Stimulated activated CD8-positive, alpha-beta memory T cell treated with anti-CD3 and anti-CD28 coated beads, Interleukin-4, amount 100 ng/mL, for 1 hour (primary cell): ENCODE measurements at places on chromosomes 1 and 21.

GRCh38 chr21:34722684-34723300 is 54.0 kb downstream of the CLIC6 start:
- no peak for DNase-seq

DNA sequence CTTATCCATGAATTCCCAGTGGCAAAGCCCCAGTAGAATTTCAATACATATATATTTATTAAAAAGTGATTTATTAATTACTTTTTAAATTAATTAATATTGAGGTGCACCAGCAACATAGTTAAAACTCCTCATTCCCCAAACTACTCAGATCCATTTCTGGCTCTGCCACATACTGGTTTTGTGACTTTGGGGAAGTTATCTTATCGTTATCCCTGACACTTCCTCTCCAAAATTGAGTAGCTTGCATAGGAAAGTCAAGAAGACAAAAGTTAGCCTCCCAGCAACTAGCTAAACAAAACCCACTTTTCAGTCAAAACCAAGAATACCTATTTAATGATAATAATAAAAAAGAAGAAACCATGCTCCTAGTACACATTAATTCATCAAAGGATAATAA is 35.9 kb downstream of the TCP10L start:
- no peak for DNase-seq

- DNase-seq: no peak
Measured at GRCh38 chr1:7508052-7508933, 262.8 kb upstream of the VAMP3 start.

DNA sequence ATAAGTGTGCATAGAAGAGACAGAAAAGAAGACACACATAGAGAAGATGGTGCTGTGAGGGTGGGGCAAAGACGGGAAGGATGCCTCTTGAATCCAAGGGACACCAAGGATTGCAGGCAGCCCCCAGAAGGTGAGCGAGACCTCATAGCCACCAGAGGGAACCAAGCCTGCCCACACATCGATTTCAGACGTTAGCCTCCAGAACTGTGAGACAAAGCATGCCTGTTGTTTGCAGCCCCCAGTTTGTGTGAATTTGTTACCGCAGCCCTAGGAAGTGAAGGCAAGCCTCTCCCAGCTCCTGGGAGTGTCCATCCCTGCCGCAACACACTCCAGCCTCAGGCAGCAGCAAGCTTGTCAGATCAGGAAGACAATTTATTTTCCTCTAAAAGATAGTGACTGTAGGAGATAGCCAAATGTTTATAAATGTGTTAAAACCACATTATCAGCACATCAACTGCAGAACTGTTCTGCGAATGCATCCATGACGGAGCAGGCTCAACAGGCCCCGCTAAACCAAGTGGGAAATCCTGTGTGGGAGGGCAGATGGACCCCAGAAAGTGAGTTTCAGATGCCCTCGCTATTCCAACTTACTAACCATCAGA is 543.3 kb downstream of the MATN1 start:
- no peak for DNase-seq

DNA sequence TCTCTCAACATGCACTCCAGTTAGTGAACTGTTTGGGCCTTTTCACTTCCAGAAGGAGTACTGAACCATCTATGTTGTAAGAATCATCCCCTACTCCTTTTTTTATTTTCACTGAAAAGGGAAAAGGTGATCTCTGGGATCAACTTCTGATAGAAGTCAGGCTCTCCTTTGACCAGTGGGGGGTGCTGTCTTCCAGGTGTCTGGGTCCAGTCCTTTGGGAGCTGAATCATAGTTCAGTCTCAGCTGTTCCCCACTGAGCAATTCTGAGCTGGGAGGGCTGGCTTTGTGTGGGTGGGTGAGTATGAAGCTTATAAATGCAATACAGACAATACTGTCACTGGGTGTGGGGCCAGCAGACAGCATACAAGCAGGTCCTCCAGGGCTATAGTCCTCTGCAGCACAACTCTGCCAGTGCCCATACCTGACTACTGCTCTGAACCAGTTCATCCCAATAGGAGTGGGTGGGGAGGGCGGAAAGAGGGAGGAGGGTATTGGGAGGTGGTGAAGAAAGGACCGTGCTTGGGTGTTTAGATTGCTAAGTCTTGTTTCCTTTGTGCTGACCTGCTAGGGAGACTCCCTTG is 12.5 kb upstream of the SARS1 start:
- no peak for DNase-seq

DNA sequence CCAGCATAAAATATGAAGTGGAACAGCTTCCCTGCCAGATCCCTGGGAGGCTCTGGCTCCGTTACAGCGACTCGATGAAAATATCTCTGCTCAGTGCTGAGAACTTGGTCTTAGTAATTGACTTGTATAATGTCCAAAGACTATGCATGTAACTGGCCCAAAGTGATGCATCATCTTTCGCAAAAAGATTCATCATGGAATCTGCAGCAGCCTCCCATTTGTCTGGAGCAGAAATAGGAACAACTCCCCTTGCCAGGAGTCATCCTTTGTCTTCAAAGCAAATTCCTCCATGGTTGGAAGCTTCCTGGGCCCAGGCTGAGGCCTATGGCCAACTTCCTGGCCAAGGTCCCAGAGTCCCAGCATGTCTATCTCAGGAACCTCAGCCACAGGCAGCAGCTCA is 16.9 kb upstream of the SLC6A17 start:
- DNase-seq: no peak

DNA sequence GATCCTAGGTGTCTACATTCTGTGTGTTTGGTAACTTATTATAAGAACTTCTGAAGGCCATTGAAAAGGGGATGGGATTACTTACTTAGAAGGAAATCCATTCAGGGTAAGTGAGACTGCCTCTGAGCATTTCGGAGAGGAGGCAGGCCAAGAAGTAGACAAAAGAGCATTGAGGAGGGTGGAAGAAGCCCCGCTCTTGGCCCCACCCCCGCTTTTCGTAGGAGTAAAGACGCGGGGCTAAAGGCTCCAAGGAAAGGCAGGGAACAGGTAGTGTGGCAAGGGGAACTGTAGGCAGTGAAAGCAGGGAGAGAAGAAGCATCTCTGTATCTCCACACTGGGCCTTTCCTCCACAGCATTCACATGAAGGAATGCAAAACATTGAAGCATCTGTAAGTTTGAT is 51.8 kb upstream of the GRIK1 start:
- no peak for DNase-seq

- no peak for DNase-seq
Measured at GRCh38 chr1:100219883-100220282, 29.8 kb downstream of the DBT start.

DNA sequence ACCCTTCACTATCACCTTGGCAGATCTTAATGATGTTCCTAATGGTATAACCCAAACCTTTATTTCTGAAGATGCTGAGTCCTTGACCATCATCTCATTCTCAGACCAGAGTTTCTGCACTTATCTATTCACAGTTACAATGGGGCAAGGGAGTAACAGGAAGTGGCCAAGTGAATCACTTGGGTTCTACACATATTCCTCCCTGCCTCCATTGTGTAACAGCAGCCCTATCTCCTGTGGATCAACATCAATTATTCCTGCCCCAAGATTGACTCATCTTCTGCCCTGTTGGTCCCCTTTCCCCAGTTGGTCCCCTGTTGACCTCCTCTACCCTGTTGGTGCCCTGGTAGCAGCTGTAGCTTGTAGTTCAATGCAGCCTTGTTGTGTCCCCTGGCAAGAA is 10.3 kb upstream of the S100A7 start:
- DNase-seq: no peak

GRCh38 chr1:232443372-232443771 is 186.6 kb downstream of the SIPA1L2 start:
- no peak for DNase-seq

DNA sequence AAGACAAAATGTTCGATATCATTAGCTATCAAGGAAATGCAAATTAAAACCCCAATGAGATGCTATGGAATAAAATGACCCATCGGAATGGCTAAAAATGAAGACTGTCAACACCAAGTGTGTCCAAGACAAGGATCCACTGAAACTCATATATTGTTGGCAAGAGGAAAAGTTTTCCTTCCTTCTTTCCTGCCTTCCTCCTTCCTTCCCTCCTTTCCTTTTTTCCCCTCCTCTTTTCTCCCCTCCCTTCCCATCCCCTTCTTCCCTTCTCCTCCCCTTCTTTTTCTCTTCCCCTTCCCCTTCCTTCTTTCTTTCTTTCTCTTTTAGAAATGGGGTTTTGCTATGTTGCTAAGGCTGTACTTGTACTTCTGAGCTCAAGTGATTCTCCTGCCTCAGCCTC is 64.2 kb upstream of the TENT5B start:
- no peak for DNase-seq

- no peak for DNase-seq
Measured at GRCh38 chr1:184310157-184310819, 76.5 kb upstream of the C1orf21 start.

DNA sequence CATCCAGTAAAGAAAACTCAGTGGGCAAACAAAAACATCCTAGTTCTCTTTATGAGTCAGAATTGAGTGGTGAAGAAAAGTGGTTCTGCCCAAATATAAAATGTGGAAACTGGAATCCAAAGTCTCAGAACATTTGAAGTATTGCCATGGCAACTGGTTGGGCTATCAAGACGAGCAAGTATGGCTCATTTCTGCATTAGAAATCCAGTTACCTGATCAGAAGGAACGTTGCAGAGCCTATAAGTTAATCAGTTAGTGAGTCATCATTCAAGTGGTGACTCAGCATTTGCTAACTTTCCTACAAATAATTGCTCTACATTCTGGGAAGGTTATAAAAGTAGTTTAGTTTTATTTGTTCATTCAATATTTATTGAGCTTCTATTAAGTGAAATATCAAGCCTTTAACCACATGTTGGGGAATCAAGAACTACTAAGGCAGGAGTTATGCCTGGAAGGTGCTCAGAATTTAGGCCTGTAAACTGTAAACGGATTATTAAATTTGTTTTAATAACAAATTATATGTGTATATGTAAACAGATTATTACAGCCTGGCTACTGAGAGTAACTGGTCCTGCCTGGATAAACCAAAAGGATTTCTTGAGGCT is 104.3 kb downstream of the PAPPA2 start:
- DNase-seq: no peak

- DNase-seq: no peak
Measured at GRCh38 chr1:74425676-74426075, 86.7 kb downstream of the LRRC53 start.

GRCh38 chr1:235325139-235325538 is 2.8 kb downstream of the ARID4B start:
- no peak for DNase-seq

DNA sequence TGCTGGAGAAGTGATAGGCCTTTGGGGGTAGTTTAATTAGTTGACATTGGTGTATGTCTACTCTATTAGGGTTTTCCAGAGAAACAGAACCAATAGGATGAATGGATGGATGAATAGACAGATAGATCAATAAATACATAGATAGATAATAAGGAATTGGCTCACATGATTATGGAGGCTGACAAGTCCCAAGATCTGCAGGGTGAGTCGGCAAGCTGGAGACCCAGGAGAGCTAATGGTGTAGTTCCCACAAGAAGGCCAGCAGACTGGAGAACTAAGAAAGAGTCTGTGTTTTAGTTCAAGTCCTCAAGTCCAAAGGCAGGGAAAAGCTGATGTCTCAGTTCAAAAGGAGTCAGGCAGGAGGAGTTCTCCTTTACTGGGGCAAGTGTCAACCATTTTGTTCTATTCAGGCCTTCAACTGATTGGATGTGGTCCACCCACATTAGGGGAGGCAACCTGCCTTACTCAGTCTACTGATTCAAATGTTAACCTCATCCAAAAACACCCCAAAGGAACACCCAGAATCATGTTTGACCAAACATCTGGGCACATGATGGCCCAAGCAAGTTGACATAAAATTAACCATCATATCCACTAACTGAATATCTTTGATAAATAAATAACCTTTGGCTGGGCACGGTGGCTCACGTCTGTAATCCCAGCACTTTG is 4.5 kb upstream of the SDE2 start:
- DNase-seq: no peak

DNA sequence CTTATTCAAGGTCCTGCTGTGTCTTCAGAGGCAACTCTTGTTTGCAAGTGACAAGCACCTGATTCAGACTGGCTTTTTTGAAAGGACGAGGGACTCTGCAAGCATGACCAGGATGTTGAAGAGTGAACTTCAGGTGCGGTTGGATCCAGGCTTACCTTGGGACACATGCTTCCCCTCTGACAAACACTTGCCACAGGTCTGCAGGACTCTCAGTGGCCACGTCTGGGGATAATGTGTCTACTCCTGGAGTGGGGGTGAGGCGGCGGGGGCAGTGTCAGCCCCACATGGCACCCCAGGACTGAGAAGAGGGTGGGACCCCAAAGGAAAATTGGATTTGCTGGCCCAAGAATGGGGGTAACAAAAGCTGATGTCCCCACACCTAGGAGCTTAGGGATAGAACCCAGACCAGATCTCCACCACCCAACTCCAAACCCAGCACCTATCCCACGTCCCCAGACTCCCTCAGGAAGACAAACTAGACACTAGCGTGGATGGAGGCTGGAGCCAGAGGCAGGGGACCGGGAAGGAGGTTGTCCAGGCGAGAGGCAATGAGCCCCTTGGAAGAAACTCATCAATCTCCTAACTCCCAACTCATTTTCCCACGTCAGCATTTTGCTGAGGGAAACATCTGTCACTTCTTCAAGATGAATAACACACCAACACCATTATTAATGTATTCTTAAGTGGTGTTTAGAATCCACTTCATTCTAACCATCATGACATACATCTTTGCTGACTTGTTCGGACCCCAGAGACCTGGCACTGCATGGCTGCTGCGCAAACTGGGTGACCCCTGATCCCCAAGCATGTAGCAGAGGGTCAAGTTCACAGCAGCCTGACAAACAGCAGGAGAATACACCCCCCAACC is 32.0 kb upstream of the LAPTM5 start:
- DNase-seq: no peak

GRCh38 chr1:111699268-111699667 is 39.9 kb downstream of the INKA2 start:
- DNase-seq: no peak

DNA sequence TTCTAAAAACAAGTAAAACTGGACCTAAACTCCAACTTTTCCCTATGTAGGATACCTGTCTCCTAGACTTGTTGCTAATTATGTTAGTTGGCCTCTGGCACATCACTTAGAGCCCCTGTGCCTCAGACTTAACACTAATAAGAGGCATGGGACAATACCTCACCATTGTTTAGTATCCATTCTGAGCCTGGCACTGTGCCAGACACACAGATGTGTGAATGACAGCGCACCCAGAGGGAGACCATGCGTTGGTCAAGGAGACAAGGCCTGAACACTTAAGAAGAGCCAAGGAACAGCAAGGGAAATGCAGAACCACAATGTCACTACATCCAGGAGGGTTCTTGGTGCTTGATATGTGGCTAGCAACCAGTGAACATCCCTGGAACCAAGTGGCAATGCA is 189.1 kb downstream of the FGGY start:
- no peak for DNase-seq

GRCh38 chr1:236066828-236067386 is 2.0 kb upstream of the NID1 start:
- no peak for DNase-seq
